Thymus (tissue), 14 donors: ENCODE measurements at places on chromosomes 11 and 22.
A peak's percentile ranks its signal among the peaks of the same experiment; 100 is the strongest.

DNA sequence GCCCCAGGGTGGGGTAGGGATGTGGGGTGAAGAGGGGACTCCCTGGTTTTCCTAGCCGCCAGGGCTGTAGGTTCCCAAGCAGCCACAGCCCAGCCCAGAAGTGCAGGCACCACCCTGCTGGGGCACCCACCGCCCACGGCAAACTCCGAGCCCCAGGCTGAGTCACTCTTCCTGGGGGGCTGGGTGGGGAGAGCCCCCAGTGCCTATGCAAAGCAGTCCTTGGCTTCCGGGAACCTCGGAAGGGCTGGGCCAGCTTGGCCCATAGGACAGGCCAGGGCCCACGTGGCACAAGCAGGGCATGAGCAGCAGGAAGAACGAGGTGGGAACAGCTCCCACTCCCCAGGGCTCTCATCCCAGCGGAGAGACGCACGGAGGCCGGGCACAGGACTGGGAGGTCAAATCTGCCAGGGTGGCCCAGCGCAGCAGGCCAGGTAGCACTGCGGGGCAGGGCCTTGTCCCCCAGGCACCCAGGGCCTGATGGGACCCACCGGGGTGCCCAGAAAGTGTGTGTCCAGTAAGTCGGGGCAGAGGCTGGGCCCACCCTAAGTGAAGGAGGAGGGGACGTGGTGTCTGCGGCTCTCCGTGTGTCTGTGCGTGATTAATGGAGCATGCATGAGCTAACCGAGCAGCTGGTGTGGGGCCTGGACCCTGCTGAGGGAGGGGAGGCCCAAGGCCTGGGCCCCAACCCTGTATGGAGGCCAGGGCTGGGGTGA lies 4.6 kb upstream of the IL17REL start:
- DNase-seq, result no peak

GRCh38 chr11:110173811-110174644 lies 80.8 kb downstream of the ZC3H12C start:
- DNase-seq, result peak; percentile 65

GRCh38 chr11:11620921-11621572 lies 758 bp downstream of the GALNT18 start:
- DNase-seq, result peak; percentile 40

DNA sequence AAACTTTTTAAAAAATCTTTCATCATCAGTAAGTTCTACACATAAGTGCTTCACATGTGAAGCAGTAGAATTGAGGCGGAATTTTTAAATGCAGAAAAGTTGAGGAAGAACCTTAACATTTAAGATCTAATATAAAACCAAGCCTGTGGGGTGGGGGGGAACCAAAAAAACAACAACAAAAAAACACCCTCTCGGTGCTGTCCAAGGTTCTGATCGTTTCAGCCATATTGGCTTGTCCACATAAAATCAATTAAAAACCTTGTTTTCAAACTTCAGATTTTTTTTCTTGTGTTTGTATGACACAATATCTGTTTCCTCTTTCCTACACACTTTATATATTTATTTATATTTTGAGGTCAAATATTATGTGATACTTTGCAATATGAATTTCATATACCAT lies 130.0 kb downstream of the WNT7B start:
- DNase-seq, result no peak

DNA sequence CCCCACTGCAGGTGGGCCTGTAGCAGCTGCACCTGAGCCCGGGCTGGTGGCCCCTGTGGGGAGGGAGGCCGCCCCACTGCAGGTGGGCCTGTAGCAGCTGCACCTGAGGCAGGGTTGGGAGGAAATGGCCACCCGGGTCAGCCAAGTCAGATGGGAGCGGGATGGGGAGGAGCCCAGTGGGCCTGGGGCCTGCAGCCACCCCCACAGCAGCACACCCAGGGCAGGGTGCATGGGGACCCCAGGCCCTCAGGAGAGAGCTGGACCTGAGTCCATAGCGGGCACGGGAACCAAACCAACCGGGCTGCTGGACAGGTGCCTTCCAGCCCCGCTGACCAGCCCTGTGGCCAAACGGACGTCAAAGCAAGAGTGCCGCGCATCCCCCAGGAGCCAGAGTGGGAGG lies 61.7 kb downstream of the BRD1 start:
- no peak for DNase-seq

DNA sequence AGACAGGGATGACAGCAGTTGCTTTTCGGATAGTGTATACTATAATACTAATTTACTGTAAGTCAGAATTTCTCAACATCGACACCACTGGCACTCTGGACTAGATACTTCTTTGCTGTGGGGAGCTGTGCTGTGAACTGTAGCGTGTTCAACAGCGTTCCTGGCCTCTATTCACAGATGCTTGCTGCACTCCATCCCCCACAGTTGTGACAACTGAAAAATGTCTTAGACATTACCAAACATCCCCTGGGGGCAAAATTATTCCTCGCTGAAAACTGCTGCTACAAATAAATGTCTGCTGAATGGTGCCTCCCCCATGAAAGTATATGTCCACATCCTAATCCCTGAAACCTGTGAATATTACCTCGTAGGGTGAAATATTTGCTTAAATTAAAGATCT lies 7.5 kb upstream of the SLC15A3 start:
- DNase-seq, result no peak

GRCh38 chr11:125770583-125770982 lies 8.0 kb downstream of the PATE2 start:
- DNase-seq, result no peak

DNA sequence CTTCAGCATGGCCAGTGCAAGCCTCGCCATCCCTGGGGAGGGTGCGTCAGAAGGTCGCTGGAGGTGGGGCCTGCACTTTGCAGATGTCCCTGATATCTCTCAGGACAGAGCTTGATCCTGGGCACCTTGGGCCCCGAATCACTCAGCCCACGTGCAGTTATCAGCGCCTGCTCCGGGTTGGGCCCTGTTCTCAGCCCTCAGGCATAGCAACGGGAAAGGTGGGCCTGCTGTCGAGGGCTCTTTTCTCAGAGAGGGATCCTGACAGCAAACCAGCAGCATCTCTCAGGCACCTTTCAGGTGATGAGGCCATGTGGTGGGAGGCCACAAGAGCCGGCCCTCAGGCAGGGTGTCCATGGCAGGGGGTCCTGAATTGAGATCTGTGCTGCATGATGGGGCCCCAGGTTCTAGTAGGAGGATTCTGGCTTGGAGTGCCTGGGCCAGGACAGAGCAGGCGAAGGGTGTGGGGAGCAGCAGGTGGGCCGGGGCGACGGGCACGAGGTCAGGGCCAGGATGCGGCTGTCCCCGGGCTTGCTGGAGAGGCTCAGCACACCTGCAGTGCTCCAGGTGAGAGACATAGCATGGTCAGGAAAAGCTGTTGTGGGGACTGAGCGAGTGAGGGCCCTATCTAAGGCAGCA lies 280.5 kb downstream of the TBC1D22A start:
- DNase-seq, result no peak
